ENCODE measurements at places on chromosomes 7 and 10.

DNA sequence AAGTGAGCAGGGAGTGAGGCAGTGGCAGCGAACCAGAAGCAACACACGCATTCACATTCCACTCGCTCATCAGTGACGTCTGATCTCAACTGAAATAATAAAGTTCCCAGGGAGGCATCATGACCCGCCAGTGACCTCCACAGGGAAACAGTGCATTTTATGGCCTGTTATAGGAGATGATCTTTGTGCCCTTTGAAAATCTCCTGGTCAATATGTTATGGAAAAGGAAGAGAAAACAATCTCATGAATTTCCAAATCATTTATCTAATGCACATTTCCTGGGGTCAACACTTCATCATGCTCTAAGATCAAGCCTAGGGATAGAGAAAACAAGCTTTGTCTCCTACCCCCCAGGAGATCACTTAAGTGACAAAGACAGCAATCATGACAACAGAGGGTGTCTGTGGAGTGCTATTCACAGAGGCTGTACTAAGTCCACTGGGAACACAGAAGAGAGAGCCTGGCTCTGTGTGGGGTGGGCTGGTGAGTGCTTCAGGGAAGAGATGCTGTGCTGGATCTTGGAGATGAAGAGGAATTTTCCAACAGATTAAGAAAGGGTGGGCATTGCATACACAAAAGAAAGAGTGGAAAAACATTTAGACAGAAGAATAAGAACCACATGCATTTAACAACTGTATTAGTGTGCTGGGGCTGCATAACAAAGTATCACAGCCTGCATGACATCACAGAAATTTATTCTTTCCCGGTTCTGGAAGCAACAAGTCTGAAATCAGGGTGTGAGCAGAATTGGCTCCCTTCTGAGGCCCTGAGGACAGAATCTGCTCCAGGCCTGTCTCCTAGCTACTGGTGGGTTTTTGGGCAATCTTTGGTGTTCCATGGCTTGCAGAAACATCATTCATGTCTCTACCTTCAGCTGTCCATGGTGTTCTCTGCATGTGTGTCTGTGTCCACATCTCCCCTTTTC, 613.9 kb upstream of the IGFBP3 start:
- peak; percentile 93 for DNase-seq
- no peak overlapping the region for H3K4me3 ChIP-seq
- H3K27ac ChIP-seq, result peak overlapping the region; percentile 76
- no peaks in the 10 kb centered on the region for H3K36me3 ChIP-seq
- H3K4me1 ChIP-seq, result peaks cover 8% of the 10 kb centered on the region

DNA sequence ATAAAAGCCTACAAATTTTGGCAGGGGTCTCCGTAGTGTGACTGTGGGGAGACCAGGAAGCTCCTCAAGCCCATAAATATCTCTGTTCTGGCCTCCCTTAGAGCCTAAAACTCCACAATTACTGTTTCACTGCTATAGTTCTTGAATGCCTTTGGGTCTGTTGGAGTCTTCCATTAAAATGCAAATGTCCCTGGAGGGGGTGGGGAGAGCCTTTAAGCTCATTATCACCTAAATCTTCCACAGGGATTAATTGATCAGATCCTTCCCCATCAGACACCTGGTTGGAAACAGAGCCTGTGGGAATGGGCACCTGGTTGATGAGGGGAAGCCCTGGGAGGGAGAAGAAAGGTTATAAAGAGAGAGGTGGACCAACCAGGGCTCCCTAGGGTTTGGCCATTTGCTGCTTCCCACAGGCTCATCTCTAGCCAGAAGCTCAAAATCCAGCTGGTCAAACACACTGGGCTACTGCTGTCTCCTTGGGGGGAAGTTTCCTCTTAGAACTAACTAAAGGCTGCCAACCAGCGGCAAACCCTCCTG, 718.2 kb downstream of the LRMDA start:
- DNase-seq, result no peak
- H3K27me3 ChIP-seq, result peaks cover 3% of the 10 kb centered on the region
- H3K36me3 ChIP-seq, result no peaks in the 10 kb centered on the region
- H3K4me1 ChIP-seq, result peaks cover 7% of the 10 kb centered on the region
- no peak overlapping the region for H3K4me3 ChIP-seq
- no peak overlapping the region for H3K27ac ChIP-seq

DNA sequence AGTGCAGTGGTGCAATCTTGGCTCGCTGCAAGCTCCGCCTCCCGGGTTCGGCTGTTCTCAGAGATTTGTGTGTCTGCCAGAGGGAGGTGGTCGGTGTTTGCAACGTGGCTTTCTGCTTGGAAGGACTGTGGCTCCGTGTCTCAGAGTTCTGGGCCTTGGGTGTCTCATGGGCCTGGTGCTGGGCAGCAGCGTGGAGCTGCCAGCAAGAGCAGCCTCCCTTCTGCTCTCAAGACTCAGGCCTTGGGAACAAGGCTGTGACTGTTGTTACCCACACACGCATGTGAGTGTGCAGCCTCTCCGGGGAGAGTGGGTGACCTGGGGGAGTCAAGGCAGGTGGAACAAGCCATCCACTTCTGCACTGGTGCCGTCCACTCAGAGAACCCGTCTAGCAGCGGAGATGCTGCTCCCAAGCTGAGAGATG, 52.0 kb downstream of the VIPR2 start:
- H3K27me3 ChIP-seq, result no peaks in the 10 kb centered on the region
- H3K4me3 ChIP-seq, result no peak overlapping the region
- no peaks in the 10 kb centered on the region for H3K4me1 ChIP-seq
- no peaks in the 10 kb centered on the region for H3K36me3 ChIP-seq
- no peak for DNase-seq
- no peak overlapping the region for H3K27ac ChIP-seq

DNA sequence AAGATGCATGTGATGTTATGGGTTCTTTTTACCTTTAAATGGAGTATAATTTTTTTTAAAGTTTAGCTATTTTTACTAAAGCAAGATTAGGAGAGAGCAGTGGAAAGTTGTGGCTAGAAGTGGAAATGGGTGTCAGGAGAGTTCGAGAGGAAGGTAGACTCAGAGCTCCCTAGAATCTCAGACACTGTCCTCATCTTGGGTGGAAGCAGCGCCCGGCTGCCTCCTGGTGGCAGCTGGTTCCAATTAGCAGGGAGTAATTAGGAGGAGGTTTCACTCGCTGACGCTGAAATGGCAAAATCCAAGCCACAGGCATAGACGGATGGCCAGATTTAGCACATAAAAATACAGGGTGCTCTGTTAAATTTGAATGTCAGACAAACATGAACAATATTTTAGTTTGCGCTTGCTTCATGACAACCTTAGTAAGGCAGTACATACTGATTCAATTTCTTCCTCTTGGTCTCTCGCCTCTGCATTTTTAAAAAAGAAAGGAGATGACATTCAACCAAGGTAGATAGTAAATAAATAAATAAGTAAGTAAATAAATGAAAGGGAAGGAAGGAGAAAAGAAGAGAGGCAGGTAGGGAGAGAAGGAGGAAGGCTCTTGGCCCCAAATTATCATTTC, 58.5 kb downstream of the LGI1 start:
- H3K27ac ChIP-seq, result no peak overlapping the region
- peaks cover 6% of the 10 kb centered on the region for H3K4me1 ChIP-seq
- no peaks in the 10 kb centered on the region for H3K36me3 ChIP-seq
- peaks cover 21% of the 10 kb centered on the region for H3K27me3 ChIP-seq

GRCh38 chr10:126080291-126080825, 184.0 kb downstream of the FANK1 start:
- DNase-seq, result no peak
- no peak overlapping the region for H3K27ac ChIP-seq
- H3K36me3 ChIP-seq, result no peaks in the 10 kb centered on the region
- H3K4me1 ChIP-seq, result peaks cover 5% of the 10 kb centered on the region
- no peaks in the 10 kb centered on the region for H3K27me3 ChIP-seq
- H3K4me3 ChIP-seq, result no peak overlapping the region

GRCh38 chr7:80736371-80737125, 98.1 kb downstream of the CD36 start:
- H3K27me3 ChIP-seq, result no peaks in the 10 kb centered on the region
- DNase-seq, result peak; percentile 39
- H3K27ac ChIP-seq, result no peak overlapping the region

GRCh38 chr10:93512565-93512964, 16.2 kb downstream of the CEP55 start:
- H3K4me1 ChIP-seq, result peaks cover 5% of the 10 kb centered on the region
- peak; percentile 91 for DNase-seq
- H3K27me3 ChIP-seq, result no peaks in the 10 kb centered on the region
- H3K36me3 ChIP-seq, result no peaks in the 10 kb centered on the region
- H3K4me3 ChIP-seq, result no peak overlapping the region

GRCh38 chr10:103498936-103499638, 5.6 kb downstream of the NEURL1 start:
- H3K36me3 ChIP-seq, result no peaks in the 10 kb centered on the region
- peaks cover 83% of the 10 kb centered on the region for H3K27me3 ChIP-seq
- no peak overlapping the region for H3K27ac ChIP-seq
- no peak overlapping the region for H3K4me3 ChIP-seq
- no peak for DNase-seq

DNA sequence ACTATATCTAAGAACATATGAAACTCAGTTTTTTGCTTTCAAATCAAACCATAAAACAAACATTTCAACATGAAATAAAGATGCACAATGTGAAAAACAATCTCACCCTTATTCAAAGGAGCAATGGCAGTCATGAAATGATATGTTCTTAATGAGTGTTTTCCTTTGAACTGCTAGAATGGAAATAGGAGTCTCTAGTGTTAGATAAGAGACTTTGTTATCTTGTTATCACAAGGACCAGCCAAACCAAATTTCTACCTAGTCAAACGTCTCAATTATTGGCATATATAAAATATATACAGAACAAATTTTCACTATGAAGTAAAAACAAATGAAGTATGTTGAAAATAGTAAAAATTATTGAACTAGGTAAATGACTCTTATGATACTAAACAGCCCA, 1.2 kb downstream of the VPS41 start:
- H3K27me3 ChIP-seq, result no peaks in the 10 kb centered on the region
- H3K4me3 ChIP-seq, result no peak overlapping the region
- H3K4me1 ChIP-seq, result no peaks in the 10 kb centered on the region
- DNase-seq, result no peak
- H3K27ac ChIP-seq, result no peak overlapping the region

GRCh38 chr7:103989200-103989784, at the start of gene RELN:
RELN (minus strand) TSS chr7:103989658; CDS start chr7:103989356, 302 bp downstream.
- H3K27ac ChIP-seq, result peak within 1 kb of the TSS; percentile 66
- DNase-seq, result peak; percentile 17
- H3K4me3 ChIP-seq, result peak within 1 kb of the TSS; percentile 78
- H3K36me3 ChIP-seq, result no peaks in the 10 kb centered on the region

DNA sequence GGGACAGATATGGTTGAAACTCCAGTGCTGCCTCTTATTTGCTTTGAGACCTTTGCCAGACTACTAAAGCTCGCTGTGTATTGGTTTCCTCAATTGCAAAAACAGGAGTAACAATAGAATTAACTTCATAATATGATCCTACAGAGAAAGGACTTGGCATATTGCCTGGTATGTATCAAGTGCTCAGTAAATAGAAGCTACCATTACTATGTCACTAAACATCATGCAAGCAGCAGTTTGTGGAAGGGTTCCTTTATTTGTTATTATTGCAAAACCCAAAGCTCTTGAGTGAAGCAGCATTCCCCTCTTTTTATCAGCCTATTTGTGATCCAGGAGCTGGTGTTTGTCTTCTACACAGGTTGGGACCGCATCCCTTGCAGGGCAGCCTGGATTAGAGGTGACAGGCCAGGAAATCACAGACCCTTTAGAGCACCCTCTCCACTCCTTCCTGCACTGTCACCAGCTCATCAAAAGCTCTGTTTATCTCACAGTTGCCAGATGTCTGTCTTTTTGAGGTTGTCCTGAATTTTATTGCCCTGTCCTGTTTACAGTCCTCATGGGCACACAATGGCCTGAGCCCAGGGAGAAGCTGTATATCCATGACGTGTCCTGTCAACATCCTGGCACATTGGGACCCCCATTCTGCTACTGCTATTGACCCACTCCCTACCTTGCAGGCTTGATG, 121.5 kb downstream of the SNX10 start:
- no peak overlapping the region for H3K4me3 ChIP-seq
- H3K27me3 ChIP-seq, result no peaks in the 10 kb centered on the region
- no peaks in the 10 kb centered on the region for H3K4me1 ChIP-seq
- DNase-seq, result no peak
- no peaks in the 10 kb centered on the region for H3K36me3 ChIP-seq
- no peak overlapping the region for H3K27ac ChIP-seq

DNA sequence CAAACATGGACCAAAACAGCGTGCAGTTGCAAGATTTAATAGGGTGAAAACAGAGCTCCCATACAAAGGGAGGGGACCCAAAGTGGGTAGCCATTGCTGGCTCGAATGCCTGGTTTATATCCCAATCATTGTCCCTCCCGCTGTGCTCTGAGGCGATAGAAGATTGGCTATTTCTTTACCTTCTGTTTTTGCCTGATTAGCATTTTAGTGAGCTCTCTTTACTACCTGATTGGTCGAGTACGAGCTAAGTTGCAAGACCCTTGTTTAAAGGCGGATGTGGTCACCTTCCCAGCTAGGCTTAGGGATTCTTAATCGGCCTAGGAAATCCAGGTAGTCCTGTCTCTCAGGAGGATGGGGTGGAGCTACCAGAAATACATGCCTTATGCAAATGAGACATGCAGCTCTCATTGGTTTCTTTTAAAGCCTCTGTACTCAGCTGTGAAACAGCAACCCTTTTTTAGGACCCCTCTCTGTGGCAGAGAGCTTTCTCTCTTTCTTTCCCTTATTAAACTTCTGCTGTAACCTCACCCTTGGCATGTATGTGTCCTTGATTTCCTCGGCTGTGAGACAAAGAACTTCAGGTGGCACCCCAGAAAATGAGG, 202.4 kb downstream of the CCSER2 start:
- no peaks in the 10 kb centered on the region for H3K4me1 ChIP-seq
- H3K27ac ChIP-seq, result no peak overlapping the region
- DNase-seq, result no peak
- no peaks in the 10 kb centered on the region for H3K36me3 ChIP-seq
- H3K4me3 ChIP-seq, result no peak overlapping the region
- no peaks in the 10 kb centered on the region for H3K27me3 ChIP-seq

GRCh38 chr7:88001744-88002530, 67.9 kb downstream of the ADAM22 start:
- no peaks in the 10 kb centered on the region for H3K36me3 ChIP-seq
- no peaks in the 10 kb centered on the region for H3K27me3 ChIP-seq
- H3K27ac ChIP-seq, result no peak overlapping the region
- no peaks in the 10 kb centered on the region for H3K4me1 ChIP-seq
- DNase-seq, result no peak

GRCh38 chr10:74827045-74827441, 643 bp downstream of the KAT6B start:
- peak overlapping the region; percentile 69 for H3K4me3 ChIP-seq
- no peak for DNase-seq
- no peaks in the 10 kb centered on the region for H3K27me3 ChIP-seq
- H3K4me1 ChIP-seq, result peaks cover 19% of the 10 kb centered on the region

- H3K36me3 ChIP-seq, result peaks cover 8% of the 10 kb centered on the region
- H3K4me3 ChIP-seq, result no peak overlapping the region
- DNase-seq, result no peak
- H3K27me3 ChIP-seq, result no peaks in the 10 kb centered on the region
- peak overlapping the region; percentile 61 for H3K27ac ChIP-seq
Measured at GRCh38 chr7:76009672-76010600, 15.5 kb upstream of the TMEM120A start.

- H3K27me3 ChIP-seq, result no peaks in the 10 kb centered on the region
- DNase-seq, result no peak
- 0 out of 2 replicates have a peak, but pooled peaks cover 1% of the 10 kb centered on the region for H3K36me3 ChIP-seq
- H3K4me3 ChIP-seq, result no peak overlapping the region
- peaks cover 10% of the 10 kb centered on the region for H3K4me1 ChIP-seq
Measured at GRCh38 chr7:151099486-151100211, 13.4 kb downstream of the AGAP3 start.

All from IMR-90 (cell line).